ENCODE measurements at places on chromosomes 13 and 19.

GRCh38 chr19:14056741-14057356 is 5.0 kb downstream of the PALM3 start:
- H3K4me3 ChIP-seq: peak overlapping the region; percentile 74
- H3K36me3 ChIP-seq: no peaks in the 10 kb centered on the region
- H3K27me3 ChIP-seq: peaks cover 25% of the 10 kb centered on the region
- H3K4me1 ChIP-seq: peaks cover 8% of the 10 kb centered on the region

GRCh38 chr19:36773223-36773579 is 594 bp upstream of the ZNF850 start:
- no peaks in the 10 kb centered on the region for H3K27me3 ChIP-seq
- H3K4me3 ChIP-seq: peak overlapping the region; percentile 80
- peak overlapping the region; percentile 98 for H3K27ac ChIP-seq

GRCh38 chr13:102309110-102309509 is 92.7 kb downstream of the FGF14 start:
- H3K27me3 ChIP-seq: no peaks in the 10 kb centered on the region
- no peaks in the 10 kb centered on the region for H3K4me1 ChIP-seq
- H3K36me3 ChIP-seq: no peaks in the 10 kb centered on the region
- no peak for DNase-seq
- H3K4me3 ChIP-seq: no peak overlapping the region

DNA sequence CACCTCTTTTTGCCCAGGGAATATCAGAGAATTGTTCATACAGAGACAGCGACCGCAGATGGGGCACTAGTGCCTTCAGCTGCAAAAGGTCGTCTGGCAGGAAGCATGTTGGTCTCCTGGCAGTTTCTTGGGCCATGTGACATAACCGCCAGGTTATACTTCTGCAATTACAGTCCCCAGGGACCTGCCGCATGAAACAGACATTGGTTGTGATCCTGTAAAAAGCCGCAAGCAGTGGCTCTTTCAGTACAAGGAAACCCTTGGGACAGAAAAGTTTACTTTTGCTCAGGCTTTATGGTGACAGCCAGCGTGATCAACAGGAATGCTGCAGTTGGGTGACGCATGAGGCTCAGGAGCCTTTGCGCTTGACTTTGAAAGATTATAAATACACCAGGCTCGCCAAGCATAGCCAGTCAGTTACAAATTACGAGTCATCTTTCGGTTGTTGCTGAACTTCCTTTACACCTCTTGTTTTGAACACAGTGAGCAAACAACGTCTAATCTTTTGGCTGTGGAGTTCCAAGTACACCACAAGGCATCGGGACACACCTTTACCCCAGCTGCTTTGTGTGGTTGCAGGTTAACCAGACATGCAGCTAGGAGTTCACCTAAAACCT is 50.5 kb upstream of the UBE2L5 start:
- no peak for DNase-seq
- no peaks in the 10 kb centered on the region for H3K36me3 ChIP-seq
- no peak overlapping the region for H3K27ac ChIP-seq
- H3K4me3 ChIP-seq: no peak overlapping the region

GRCh38 chr13:94399812-94400211 is 79.7 kb downstream of the DCT start:
- no peak for DNase-seq
- no peak overlapping the region for H3K4me3 ChIP-seq
- no peak overlapping the region for H3K27ac ChIP-seq
- H3K36me3 ChIP-seq: no peaks in the 10 kb centered on the region
- no peaks in the 10 kb centered on the region for H3K27me3 ChIP-seq
- no peaks in the 10 kb centered on the region for H3K4me1 ChIP-seq

DNA sequence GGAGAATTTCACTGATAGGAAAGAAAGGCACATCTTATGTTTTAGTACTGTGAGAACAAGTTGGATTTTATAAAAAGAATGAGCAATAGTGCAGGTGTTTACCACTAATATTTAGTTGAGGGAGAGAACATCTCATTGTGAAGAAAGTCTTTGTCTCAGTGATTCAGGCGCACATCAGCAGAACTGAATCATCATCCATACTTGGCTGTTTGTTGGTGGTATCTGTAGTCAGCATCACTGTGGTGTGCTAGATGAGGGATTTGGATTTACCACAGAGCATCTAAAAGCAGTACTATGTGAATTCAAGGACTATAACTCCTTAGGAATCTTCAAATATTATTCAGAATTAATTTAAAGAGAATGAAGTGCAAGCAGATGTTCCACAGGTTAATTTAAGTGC is 1380.5 kb upstream of the ATXN8OS start:
- peaks cover 7% of the 10 kb centered on the region for H3K4me1 ChIP-seq
- no peaks in the 10 kb centered on the region for H3K36me3 ChIP-seq
- H3K4me3 ChIP-seq: no peak overlapping the region
- H3K27me3 ChIP-seq: no peaks in the 10 kb centered on the region
- H3K27ac ChIP-seq: no peak overlapping the region

DNA sequence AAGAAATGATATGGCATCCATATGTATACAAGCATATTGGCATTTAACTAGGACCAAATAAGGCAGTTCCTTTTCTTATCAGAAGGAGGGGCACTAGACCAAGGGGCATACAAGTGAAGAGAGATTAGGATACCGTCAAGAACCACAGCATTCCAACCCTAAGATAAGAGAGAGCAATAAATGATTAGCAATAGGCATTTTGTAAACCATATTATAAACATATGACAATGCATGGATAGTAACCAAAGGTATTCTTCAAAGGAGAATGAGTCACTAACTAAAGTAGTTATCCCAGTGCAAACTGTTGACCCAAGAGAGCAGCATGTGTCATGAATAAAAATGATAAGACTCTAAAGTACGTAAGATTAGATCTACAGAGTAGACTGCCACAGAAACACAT is 500.9 kb upstream of the HTR2A start:
- H3K27me3 ChIP-seq: no peaks in the 10 kb centered on the region
- no peak overlapping the region for H3K27ac ChIP-seq
- H3K36me3 ChIP-seq: 0 out of 2 replicates have a peak, but pooled peaks cover 3% of the 10 kb centered on the region
- H3K4me1 ChIP-seq: no peaks in the 10 kb centered on the region

DNA sequence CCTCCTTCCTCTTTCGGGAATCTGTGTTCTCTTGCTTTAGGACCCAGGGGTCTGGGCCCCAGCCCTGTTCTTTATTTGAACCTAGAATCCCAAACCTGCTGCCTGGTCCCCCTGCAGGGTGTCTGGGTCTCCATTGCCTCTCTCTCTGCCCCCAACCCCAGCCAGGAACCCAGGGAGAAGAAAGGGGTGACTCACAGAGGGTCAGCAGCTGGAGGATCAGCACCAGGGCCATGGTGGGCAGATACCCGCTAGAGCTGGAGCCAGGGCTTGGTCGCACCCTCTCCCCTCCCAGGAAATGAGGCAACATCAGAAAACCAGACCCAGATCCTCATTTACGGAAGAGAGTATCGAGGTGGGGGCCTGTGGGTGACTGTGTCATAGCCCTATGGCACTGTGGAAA is at the start of gene OSCAR:
TSS of gene OSCAR (minus strand) at position 243 of the 400 bp plus-strand sequence. CDS start at position 232, 11 bp downstream.
- H3K36me3 ChIP-seq: no peaks in the 10 kb centered on the region
- peaks cover 25% of the 10 kb centered on the region for H3K27me3 ChIP-seq
- H3K4me3 ChIP-seq: no peak within 1 kb of the TSS
- peaks cover 11% of the 10 kb centered on the region for H3K4me1 ChIP-seq

- peak overlapping the region; percentile 69 for H3K4me3 ChIP-seq
- H3K36me3 ChIP-seq: peaks cover 25% of the 10 kb centered on the region
- peak; percentile 78 for DNase-seq
- peak overlapping the region; percentile 80 for H3K27ac ChIP-seq
Observed at GRCh38 chr19:53553865-53554791, 16.2 kb downstream of the ZNF331 start.

GRCh38 chr19:1854542-1855039 is 6.3 kb upstream of the REXO1 start:
- peak overlapping the region; percentile 52 for H3K4me3 ChIP-seq
- no peaks in the 10 kb centered on the region for H3K27me3 ChIP-seq
- H3K4me1 ChIP-seq: peaks cover 44% of the 10 kb centered on the region
- peak; percentile 56 for DNase-seq
- peak overlapping the region; percentile 88 for H3K27ac ChIP-seq

DNA sequence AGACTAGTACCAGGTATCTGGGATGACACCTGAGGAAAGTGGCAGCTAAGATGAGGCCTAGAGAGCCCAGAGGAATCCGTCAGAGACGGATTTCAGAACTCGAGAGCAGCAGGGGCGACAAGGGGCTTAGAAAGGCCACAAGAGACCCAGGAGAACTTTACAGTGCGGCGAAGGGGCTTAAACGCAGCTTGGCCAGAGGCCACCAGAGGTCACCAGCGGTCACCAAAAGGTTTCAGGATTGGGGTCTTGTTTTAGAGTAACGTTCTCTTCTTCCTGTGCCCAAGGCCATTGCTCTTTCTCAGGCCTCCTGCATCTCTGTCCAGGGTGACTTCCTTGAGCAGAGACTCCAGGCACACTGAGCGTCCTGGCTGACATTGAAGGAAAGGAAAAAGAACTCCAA is 2.2 kb downstream of the ZSCAN22 start:
- H3K36me3 ChIP-seq: no peaks in the 10 kb centered on the region
- DNase-seq: peak; percentile 83
- no peak overlapping the region for H3K4me3 ChIP-seq
- H3K27me3 ChIP-seq: no peaks in the 10 kb centered on the region
- peaks cover 10% of the 10 kb centered on the region for H3K4me1 ChIP-seq
- no peak overlapping the region for H3K27ac ChIP-seq

- H3K27ac ChIP-seq: no peak overlapping the region
- no peaks in the 10 kb centered on the region for H3K27me3 ChIP-seq
- no peaks in the 10 kb centered on the region for H3K4me1 ChIP-seq
- peaks cover 26% of the 10 kb centered on the region for H3K36me3 ChIP-seq
- H3K4me3 ChIP-seq: no peak overlapping the region
Observed at GRCh38 chr13:27551562-27551961, 68.8 kb downstream of the LNX2 start.
